ENCODE measurements at places on chromosomes 12 and 14.

GRCh38 chr14:24036169-24036962, 15.4 kb upstream of the CARMIL3 start:
- DNase-seq: peak; percentile 81

DNA sequence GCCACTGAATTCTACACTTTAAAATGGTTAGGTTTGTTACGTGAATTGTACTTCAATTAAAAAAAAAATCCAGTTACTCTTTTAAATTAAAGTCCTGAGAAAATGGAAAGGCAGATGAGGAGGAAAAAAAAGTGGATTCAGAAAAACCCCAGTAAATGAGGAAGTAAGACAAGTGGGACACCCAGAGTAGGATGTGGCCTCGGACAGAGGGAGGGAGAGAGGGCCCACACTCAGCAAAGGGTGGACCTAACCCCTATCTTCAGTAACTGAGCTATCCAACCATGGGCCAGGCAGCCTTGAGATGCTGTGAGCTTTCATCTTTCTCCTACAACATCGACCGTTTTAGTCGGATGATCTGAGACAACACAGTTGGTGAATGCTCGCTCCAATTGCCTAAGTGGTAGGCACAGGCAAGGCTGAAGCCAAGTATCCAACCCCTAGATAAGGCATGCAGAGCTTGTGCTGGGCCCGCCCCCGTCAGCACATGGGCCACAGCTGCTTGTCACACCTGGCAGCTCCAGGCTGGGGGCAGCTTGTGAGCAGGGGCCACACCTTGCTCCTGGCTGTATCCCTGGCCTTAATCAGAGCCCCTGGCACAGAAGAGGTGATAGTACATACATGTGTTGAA, 142.1 kb downstream of the TTC7B start:
- no peak for DNase-seq

DNA sequence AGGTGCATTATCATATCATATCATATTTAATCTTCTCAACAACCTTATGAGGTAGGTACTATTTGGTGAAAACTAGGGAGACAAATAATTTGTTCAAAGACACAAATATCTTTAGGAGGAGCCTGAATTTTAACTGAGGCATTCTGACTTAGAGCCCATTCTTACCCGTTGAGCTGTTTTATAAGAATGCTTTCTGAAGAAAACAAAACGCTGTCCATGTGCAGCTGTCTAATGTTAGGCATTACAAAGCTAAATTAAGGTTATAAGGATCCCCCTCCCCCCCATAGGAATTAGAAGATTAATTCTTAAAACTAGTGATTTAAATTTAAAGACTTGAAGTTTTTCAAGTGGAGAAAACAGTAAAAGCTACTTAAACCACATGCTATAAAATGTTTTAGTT, 6.4 kb downstream of the KTN1 start:
- DNase-seq: no peak

GRCh38 chr14:62546862-62547474, 498.3 kb downstream of the KCNH5 start:
- DNase-seq: peak; percentile 83

- no peak for DNase-seq
Measured at GRCh38 chr12:67925077-67925476, 64.2 kb upstream of the IFNG-AS1 start.

- DNase-seq: no peak
Measured at GRCh38 chr14:67392123-67392522, 19.8 kb downstream of the PLEK2 start.

DNA sequence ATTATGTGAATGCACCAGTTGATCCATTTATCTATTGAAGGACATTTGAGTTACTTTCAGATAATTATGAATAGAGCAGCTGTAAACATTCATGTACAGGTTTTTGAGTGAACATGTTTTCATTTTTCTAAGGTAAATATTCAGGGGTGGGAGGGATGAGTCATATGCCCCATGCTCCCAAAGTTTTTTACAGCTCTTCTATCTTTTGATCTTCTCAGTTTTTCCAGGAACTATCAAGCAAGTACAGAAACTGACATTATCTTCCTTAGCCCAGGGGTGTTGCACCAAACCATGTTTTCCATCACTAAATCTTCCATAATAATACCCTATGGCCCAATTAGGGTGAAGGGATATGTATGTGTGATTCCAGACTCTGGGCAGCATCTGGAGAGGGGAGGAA, 384.5 kb downstream of the EMP1 start:
- DNase-seq: no peak

DNA sequence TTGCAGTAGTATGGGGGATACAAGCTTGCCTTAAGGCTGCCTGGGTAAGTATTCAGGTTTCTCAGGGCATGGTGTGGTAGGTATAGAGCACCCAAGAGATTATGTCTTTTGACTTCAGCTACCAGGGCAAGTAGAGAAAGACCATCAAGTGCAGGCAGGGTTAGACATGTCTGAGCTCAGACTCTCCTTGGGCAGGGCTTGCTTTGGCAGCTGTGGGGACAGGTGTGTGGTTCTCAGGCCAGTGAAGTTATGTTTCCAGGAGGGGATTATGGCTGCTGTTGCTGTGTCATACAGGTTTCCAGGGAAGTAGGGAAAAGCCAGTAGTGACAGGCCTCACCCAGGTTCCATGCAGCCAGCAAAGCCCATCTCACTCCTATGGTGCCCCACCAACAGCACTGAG, 1040.4 kb downstream of the FLRT2 start:
- no peak for DNase-seq

GRCh38 chr12:119797090-119797489, 80.0 kb downstream of the CIT start:
- no peak for DNase-seq

GRCh38 chr14:92734618-92735017, 13.8 kb downstream of the LGMN start:
- DNase-seq: no peak

- no peak for DNase-seq
Measured at GRCh38 chr12:75479963-75480461, 543 bp upstream of the GLIPR1 start.

- DNase-seq: peak; percentile 23
Measured at GRCh38 chr14:70886421-70887206, 20.6 kb upstream of the PCNX1 start.

- peak; percentile 84 for DNase-seq
Measured at GRCh38 chr14:102314242-102315011, 5.1 kb upstream of the ZNF839 start.

DNA sequence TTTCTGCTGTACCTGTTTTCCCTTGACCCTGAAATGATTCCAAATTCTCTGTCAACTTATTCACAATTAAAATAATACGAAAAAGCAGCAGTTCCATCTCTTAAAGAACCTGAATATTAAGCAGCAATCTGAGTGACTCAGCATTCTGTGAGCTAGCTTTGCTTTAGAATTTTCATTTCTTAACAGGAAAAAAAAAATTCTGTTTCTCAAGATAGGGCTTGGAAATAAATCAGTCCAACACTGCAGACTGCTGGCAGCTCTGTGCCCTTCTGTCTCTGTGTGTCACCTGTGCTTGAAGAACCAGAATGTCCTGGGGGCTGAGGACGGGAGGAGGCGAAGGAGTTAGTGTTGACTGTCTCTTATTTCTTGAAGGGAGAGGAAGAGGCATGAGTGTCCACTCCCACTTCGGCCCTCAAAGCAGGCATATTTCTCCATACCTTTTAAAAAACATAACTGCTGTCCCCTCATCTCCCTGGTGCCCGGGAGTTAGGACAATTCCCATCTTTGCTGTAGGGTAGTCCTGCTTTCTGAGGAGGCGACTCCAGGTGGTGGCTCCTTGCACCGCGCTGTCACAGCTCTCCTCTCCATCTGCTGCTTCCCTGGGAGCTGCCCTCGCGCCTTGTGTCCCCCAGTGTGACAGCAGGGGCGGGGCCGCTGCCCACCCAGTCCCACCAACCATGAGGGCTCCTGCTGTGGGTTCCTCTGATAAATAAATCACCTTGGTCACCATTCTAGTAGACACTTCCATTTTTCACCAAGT, 203.1 kb downstream of the CALM1 start:
- peak; percentile 22 for DNase-seq

GRCh38 chr14:79555429-79555828, 655.9 kb downstream of the DIO2 start:
- DNase-seq: no peak

DNA sequence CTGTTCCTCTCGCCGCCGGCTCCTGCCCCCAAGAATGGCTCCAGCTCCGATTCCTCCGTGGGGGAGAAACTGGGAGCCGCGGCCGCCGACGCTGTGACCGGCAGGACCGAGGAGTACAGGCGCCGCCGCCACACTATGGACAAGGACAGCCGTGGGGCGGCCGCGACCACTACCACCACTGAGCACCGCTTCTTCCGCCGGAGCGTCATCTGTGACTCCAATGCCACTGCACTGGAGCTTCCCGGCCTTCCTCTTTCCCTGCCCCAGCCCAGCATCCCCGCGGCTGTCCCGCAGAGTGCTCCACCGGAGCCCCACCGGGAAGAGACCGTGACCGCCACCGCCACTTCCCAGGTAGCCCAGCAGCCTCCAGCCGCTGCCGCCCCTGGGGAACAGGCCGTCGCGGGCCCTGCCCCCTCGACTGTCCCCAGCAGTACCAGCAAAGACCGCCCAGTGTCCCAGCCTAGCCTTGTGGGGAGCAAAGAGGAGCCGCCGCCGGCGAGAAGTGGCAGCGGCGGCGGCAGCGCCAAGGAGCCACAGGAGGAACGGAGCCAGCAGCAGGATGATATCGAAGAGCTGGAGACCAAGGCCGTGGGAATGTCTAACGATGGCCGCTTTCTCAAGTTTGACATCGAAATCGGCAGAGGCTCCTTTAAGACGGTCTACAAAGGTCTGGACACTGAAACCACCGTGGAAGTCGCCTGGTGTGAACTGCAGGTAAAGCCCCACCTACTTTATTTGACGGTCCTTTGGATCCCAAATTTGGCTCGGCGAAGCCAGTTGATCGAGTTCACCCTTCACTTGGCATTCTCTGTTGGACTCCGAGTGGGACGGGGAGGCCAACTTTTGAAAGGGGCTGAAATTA, 1.5 kb downstream of the WNK1 start:
- peak; percentile 51 for DNase-seq

GRCh38 chr14:105034315-105035039, 13.6 kb upstream of the CDCA4 start:
- no peak for DNase-seq

GRCh38 chr12:75581515-75581914, 70.1 kb upstream of the KRR1 start:
- no peak for DNase-seq

DNA sequence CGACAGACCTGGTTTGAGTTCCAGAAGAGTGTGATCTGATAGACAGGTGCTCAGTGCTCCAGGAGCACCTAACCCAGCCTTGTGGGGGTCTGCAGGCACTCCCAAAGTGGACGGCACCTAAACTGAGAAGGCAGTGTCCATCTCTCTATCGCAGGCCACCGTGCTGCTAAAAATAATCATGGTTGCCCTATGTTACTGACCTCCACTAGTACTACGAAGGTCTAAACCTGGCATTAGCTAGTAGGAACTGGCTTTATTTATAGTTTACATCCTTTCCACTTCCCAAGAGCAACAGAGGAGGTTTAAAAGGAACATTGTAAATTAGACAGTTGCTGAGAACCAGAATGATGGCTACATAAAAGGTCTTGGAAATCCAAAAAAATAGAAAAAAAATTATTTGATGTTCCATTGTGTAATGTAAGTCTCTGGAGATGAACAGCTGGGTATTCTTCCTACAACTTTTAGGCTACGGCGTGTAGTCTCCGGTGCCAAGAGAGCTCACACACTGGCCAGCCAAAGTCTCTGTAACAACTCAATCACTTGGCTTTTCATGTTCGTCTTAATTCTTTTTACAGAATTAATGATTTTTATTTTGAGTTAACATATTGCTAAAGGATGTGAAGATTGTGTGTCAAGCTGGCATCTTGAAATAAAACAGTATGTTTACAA, 27.3 kb downstream of the PPFIBP1 start:
- no peak for DNase-seq

DNA sequence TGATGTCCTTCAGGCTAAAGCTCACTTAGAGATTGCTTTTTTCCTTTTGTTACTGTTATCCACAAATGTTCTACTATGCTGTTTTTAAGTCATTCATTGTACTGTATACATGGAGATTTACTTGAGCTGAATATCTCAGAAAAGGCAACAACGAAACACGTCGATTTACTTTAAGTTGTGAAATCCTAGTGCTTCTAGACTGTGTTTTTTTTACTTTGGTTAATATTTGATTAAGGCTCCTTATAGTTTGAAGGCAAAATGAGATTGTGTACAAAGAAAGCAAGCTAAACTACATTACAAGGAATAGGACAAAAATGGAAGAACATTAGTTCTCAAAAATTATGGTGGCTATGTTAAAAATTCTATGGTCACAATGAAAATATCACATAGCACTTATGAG, 114.5 kb downstream of the SLC35F4 start:
- no peak for DNase-seq

- DNase-seq: no peak
Measured at GRCh38 chr12:70267550-70267949, 24.3 kb downstream of the CNOT2 start.

DNA sequence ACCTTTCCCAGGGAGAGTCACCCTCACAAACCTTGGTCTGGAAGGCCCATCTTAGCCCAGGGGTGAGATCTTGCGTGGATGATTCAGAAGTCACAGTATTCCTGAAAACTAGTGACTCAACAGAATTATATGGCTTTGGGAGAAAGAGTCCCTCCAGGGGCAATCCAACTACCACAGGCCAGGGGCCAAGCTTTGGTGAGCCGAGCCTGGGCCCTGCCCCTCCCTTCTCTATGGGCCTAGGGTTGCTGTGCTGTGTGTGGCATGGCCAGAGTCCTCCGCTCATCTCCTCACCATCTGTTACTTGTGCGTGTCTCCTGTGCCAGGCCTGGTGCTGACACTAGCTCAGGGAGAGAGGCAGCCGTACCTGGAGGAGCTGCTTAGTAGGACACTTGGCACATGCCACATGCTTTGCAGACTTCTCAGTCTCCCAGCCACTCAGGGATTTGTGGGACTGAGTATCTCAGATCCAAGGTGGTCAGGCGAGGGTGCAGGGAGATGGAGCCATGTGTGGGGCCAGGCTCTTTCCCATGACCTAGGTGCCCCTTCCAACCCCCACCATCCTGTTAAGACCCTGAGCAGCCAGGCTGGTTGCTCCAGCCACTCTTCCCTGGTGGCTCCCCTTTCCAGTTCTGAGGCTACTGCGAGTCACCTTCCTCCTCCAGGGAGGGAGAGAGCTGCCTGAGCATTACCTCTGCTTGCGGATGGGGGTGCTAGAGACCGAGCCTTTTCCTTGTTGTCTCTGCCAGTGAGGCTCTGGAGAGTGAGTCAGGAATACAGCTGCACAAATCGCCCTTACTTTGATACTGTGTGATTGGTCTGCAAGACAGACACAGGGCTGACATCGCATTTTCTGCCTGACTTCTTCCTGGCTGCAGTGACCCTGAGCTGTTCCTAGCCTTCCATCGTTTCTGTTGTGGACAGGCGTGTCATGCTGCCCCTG, 94.1 kb downstream of the SLC25A47 start:
- DNase-seq: peak; percentile 62

GRCh38 chr12:124556896-124557501, 10.4 kb downstream of the NCOR2 start:
- no peak for DNase-seq

DNA sequence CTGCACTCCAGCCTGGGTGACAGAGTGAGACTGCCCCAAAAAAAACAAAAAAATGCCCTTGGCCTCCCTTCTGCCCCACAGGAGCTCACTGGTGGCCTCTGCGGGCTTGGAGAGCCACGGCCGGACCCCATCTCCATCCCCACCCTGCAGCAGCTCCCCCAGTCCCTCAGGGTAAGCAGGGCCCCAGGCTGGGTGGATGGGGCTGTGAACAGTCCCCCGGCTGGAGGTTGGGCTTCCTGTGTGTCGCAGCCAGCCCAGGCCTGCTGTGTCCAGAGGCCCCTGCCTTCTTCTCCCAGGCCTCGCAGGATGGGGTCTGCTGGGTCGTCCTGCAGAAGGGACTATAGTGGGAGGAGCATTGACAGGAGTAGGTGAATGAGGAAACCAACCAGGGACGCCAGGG, 15.4 kb upstream of the PUS1 start:
- no peak for DNase-seq

All from NCI-H82 (cell line).